Fibroblast of villous mesenchyme (primary cell): ENCODE measurements at places on chromosomes 5 and 9. TPM values are rescaled to one million over a fixed set of nuclear protein-coding genes. Genes with fewer than 3 reads are reported as not detected.

Gene TOR4A
- 39.3 and 42.3 TPM in 2 replicates for total RNA-seq

DNA sequence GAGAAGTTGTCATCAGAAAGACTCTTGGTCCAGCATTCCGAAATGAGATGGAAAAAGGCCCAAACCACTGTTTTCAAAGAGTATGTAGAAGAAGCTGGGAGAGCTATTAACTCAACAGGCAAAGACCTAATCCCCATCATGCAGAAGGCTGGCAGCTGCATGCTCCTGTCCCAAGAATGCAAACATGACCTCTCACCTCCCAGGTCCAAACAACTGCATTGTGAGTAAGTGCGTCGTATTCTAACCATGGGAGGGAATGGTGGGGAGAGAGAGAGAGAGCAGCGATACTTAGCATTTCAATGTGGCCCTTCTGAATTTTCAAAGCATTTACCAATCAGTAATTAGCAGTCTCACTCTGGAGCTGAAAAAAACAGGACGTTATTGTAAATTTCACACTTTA is 27.6 kb downstream of the TRPC7 start:
- DNase-seq, result no peak

GRCh38 chr5:88662846-88663245 is 220.1 kb downstream of the MEF2C start:
- DNase-seq, result no peak

- DNase-seq, result peak; percentile 67
Observed at GRCh38 chr5:173925449-173926071, 37.4 kb downstream of the CPEB4 start.

Gene PCDHA9
- total RNA-seq, result under 0.01 TPM in 2 replicates

- DNase-seq, result no peak
Observed at GRCh38 chr5:528629-529511, 4.6 kb upstream of the SLC9A3 start.
